Stimulated activated CD4-positive, alpha-beta T cell treated with anti-CD3 and anti-CD28 coated beads, Interleukin-2, amount 100 ng/mL, for 48 hours (primary cell): ENCODE measurements at places on chromosomes 3 and 15.

DNA sequence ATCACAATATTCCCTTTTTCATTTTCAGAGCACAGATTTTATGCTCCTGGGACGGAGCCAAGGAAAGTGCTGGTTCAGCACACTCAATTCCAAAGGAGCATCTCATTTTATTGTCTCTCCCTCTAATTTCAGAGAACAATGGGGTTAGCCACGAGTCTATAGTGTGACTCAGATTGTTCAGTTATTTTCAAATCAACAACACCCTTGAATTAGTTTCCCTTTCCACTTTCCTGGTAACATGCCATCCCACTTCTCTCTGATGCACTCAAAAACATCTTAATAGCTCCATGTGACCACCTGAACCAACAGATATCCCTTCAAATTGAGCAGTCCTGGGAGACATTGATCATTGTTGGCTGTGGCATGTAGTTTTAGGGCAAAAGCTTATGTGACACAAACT, 389.7 kb upstream of the MDFIC2 start:
- no peak for DNase-seq

- DNase-seq, result no peak
These were observed 679 bp downstream of the RPL35A start for GRCh38 chr3:197950677-197951061.

DNA sequence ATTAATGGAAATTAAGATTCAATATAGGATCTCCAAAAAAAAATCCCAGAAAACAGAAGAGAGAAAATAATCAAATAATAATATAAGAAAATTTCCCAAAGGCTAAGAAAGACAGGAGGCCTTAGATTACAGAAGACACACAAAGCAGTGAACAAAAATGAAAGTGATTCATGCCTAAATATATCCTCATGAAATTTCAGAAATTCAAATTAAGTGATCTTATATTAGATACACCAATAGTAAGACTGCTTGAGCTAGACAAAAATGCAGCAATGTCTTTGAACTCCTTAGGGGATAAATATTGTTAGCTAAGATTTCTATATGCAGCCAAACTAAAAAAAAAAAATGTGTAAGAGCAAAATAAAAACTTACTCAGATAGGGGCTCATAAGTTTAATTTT, 44.6 kb upstream of the ARPP21 start:
- no peak for DNase-seq

GRCh38 chr15:71800835-71801745, 9.3 kb upstream of the NR2E3 start:
- peak; percentile 7 for DNase-seq

GRCh38 chr3:185728630-185729336, 96.1 kb downstream of the IGF2BP2 start:
- DNase-seq, result no peak

DNA sequence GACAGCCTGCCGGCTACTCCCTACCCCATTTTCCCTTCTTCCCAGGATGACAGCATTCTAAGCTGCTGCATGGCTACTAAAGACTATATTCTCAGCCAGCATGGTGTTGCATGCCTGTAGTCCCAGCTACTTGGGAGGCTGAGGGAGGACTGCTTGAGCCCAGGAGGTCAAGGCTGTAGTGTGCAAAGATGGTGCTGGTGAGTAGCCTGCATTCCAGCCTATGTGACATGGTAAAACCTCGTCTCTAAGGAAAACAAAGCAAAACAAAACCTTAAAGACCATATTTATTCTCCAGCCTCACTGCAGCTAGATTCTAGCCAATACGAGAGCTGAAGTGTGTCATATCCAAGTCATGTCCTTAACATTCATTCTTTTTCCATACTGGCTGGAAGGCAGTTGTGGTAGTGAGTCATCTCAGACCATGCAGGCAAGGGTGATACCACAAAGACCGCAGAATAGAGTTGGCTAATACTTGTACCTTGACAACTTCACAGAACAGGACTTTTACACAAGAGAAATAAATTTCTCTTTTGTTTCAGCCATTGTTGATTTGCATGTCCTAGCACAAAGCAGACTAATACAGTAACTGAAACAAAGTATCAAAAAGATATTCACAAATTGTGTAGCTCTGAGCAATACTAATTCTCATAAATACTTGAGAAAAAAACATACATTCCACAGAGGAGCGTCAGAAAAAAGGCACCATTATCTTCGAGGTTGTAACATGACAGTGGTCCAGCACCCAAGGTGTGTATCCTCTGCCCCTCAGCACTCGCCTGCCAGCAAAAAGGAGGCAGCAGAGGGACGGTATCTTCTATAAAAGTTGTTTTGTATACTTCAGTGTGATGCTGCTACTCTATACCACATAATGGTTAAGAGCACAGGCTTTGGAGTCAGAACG, 14.8 kb downstream of the PBRM1 start:
- peak; percentile 30 for DNase-seq

- DNase-seq, result no peak
These were observed 48.4 kb downstream of the LRIG1 start for GRCh38 chr3:66452303-66453011.

GRCh38 chr3:160773722-160774121, 17.7 kb downstream of the PPM1L start:
- DNase-seq, result no peak

GRCh38 chr3:130932979-130933378, 39.1 kb downstream of the ATP2C1 start:
- DNase-seq, result no peak

DNA sequence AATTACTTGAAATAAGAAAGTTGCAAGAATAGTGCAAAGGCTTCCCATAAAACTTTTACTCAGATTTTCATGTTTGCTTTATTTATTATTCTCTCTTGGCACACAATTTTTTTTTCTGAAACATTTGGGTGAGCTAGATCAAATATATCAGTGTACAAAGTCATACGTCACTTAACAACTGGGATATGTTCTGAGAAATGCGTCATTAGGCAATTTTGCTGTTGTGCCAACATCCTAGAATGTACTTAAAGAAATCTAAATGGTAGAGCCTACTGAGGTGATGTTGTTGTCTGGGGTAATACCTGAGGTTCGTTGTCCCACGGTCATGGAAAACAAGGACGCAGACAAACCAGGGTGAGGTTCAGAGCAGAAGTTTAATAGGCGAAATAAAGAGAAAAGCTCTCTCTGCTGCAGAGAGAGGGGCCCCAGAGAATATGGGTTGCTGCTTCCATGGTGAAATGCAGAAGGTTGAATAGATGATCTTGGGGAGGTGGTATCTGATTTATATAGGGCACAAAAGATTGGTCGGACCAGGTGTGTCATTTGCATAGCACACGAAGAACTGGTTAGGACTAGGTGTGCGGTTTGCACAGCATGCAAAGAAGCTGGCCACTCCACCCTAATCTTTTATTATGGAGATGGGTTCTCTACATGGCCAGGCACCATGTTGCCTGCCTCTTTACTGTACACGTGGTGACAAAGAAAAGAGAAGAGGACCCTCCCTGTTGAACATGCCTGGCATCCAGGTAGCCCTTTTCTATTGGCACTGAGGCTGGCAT, 8.8 kb upstream of the GRAMD1C start:
- DNase-seq, result no peak

- no peak for DNase-seq
These were observed 5.5 kb downstream of the KLF13 start for GRCh38 chr15:31332020-31332680.

DNA sequence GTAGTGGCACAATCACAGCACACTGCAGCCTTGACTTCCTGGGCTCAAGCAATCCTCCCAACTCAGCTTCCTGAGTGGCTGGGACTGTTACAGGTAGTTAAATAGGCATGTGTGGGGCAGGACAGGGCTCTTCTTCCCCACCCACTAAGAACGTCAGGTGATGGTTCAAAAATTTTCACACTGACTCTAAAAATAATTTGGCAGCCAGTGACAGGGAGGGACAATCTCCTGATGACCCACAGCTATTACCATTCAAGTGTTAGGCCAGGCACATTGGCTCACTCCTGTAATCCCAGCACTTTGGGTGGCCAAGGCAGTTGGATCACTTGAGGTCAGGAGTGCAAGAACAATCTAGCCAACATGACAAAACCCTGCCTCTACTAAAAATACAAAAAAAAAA, 12.2 kb upstream of the TRMT10C start:
- no peak for DNase-seq
